Epithelial cell of proximal tubule (primary cell): ENCODE measurements at places on chromosomes 1 and 21. TPM values are rescaled to one million over a fixed set of nuclear protein-coding genes. Genes with fewer than 3 reads are reported as not detected.

DNA sequence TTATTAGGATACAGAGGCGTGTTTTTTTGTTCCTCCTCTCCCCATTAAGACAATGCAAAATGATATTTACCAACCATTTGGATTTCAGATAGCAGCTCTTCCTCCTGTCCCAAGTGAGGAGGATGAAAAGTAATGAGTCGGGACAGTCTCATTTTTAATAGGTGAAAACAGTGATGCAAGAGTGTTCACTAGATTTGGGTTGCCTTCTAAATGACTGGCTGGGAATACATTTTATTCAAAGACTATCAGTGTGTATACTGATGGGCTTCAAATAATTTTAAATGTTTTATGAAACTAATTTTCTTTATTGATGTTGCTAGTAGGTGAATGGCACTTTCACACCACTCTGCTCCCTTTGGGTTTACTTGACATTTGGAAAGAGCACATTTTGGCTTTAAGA is 2.1 kb downstream of the RCOR3 start:
- no peak for DNase-seq

- no peak for DNase-seq
Measured at GRCh38 chr1:231639819-231640218, 13.2 kb downstream of the DISC1 start.

GRCh38 chr1:174676856-174677255 is 229.1 kb downstream of the GPR52 start:
- no peak for DNase-seq

DNA sequence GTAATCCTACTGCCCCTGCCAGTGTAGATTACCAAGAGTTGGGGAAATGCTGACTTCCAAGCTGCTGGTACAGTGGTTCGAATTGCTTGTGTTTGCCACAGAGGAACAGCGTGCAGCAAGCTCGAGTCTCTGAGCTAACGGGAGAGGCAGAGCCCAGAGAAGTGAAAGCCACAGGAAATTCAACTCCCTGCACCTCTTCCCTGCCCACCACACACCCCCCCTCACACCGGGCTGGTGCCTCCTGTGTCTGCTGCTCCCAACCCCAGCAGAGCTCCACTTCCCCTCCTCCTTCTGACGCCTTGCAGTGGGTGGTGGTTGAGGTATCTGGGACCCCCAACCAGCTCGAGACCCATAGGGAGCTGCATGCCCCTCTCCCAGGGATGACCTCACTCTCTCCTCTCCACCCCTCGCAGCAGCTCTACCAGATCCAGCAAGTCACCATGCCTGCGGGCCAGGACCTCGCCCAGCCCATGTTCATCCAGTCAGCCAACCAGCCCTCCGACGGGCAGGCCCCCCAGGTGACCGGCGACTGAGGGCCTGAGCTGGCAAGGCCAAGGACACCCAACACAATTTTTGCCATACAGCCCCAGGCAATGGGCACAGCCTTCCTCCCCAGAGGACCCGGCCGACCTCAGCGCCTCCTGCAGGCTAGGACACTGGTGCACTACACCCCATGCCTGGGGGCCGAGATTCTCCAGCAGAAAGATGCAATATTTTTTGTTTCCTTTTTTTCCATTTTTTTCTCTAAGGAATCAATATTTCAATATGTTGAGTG is 13.1 kb upstream of the KCNQ4 start:
- no peak for DNase-seq

PKLR gene
- total RNA-seq = not detected in 2 replicates

FHL3 gene
- 14.2 and 24.5 TPM in 2 replicates for total RNA-seq

TTC22 gene
- total RNA-seq = 1.9 and 4.3 TPM in 2 replicates
